Left cardiac atrium (tissue), 4 donors: ENCODE measurements at places on chromosomes 5 and 9.

DNA sequence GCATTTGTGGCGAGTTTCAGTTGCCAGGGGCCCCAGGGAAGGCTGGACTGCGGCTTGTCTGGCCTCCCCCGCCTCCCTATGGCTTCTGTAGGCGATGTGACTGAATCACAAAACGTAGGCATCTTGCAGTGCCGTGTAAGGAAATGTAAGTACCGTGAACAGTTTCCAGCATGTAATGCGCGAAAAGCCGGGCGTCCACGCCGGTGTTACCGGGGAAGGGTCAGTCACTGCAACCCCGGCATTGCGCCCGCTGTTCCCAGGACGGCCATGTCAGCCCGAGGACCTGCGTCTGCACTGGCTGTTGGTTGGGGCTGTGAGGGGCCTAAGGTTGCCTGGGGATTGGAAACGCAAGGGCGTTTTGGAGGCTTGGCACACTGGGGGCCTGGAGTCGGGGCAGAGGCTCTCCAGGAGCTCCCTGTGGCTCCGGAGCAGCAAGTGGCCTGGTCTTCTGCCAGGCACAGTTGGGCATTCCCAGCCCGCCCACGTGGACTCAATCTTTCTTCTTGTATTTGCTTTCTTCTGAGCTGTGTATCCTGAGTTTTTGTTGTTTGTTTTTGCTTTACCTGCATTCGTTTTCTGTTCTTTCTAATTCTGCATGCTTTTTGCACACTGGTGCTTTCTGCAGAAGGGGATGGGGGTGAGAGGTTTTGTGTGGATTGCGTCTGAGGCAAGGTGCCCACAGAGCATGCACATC, 36.9 kb upstream of the PLEKHG4B start:
- DNase-seq, result no peak

- DNase-seq, result peak; percentile 61
Observed at GRCh38 chr5:151030379-151030778, 10.0 kb downstream of the GPX3 start.

DNA sequence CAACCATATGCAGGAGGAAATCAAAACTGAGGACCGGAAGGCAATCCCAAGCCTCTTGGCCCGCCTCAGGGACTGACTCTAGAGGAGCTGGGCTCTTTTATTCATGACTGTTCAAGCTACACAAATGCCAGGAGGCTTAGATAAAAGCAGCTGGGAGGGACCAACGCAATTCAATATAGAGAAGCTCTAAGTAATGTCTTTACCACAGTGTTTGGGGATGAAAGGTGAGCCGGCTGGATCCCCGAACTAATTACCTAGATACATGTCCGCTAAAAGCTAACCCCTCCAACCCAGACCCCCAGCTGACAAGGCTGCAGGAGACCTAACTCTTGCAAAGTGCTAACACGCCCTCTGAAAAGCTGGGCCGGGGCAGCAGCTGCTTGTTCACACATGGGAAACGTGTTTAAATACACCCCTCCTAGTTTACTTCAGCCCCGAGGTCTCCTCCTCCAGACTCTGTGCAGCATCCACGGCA, 67.5 kb downstream of the TLE1 start:
- DNase-seq, result no peak

- DNase-seq, result no peak
Observed at GRCh38 chr5:114243281-114243971, 118.4 kb upstream of the KCNN2 start.

DNA sequence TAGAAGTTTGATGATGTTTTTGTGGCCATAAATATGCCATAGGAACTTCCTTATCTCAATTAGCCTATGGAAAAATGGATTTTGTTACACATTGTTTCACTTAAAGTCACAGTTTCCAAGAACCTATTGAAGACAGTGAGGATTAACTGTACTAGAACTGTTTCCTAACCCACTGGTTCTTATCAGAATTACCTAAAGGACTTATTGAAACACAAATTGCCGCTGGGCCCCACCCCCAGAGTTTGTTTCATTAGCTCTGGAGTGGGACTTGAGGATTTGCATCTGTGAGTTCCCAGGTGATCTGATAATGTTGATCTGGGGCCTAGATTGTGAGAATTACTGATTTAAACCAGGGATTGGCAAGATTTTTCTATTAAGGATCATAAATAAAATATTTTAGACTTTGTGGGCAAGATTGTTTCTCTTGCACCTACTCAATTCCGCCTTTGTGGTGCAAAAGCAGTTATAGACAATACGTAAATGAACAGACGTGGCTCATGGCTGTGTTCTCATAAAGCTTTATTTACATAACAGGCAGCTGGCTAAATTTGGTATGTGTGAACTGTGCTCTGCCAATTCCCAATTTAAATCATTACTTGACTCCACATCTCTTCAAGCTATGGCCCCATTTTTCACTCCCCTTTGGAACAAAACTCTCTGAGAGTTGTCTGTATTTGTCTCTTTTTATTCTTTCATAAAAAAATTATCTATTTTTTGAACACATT, 9.3 kb downstream of the JAK2 start:
- DNase-seq, result no peak

- peak; percentile 73 for DNase-seq
Observed at GRCh38 chr5:173767574-173768266, 120.4 kb upstream of the CPEB4 start.

- DNase-seq, result no peak
Observed at GRCh38 chr5:142360607-142361120, 35.8 kb upstream of the SPRY4 start.

GRCh38 chr5:159105145-159106053, 5.7 kb upstream of the EBF1 start:
- DNase-seq, result no peak

- no peak for DNase-seq
Observed at GRCh38 chr5:178301641-178302040, 69.0 kb upstream of the PHYKPL start.

GRCh38 chr5:37915097-37915736, 75.4 kb upstream of the GDNF start:
- DNase-seq, result no peak

- DNase-seq, result no peak
Observed at GRCh38 chr5:168291964-168292785, 730 bp downstream of the WWC1 start.

DNA sequence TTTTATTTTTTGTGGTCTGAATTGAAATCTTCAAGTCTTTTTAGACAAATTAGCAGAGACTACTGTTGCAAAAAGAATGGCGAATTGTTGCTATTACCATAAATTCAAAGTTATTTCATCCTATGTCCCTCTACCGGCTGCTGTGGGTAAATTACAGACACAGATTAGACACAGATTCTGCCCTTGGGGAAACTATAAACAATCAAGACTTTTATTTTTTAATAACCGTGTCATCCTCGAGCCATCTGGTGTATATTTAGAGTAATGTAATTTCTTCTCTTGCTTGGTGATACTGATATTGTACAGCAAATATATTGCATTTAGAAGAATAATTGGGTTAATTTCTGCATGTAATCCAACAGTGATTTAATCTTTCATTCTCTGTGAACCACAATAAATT, 228.0 kb upstream of the ADAMTSL1 start:
- DNase-seq, result no peak

DNA sequence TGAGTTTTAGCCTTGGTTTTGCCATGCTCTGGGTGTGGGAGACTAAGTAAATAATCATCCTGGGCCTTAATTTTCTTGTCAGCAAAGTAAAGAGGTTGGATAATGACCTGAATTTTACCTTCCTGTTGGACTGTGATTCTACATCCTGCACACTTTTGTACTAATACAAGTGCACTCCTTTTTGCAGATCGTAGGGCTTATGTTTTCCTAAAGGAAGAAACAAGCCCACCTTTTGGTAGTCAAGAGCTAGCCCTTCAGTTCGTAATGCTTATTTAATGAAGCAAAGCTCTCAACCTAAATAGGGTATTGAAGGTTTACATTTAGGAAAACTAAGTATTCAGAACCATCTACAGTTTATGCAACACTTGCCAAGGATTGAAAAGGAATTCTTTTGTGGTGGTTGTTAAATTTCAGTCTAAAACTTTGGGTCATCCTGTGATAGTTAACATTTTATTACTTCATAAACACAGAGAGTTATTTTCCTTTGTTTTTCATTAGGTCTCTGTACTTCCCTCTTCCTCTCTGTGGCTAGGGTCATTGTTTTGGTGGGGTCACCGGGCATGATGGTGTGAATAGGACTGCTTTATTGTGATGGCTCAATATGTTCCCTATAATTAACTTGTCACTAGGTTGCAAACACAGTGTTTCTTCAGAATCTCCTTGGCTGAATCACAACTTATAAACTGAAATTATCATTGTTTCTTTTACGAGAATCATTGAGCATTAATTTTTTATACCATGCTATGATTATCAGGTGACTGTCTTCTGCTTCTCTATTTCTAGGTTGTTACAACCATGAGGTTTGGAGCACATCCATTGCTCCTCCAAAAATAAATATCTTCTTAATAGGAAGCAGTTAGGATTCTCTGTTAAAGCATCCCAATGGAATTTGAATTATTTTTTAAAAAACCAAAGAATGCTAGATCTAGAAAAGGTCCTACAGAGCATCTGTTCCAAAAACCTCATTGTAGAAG, 28.5 kb downstream of the SPINK5 start:
- no peak for DNase-seq

- no peak for DNase-seq
Observed at GRCh38 chr9:80932181-80932580, 757.2 kb downstream of the TLE1 start.

- DNase-seq, result no peak
Observed at GRCh38 chr5:78132507-78132906, 162.0 kb downstream of the AP3B1 start.

DNA sequence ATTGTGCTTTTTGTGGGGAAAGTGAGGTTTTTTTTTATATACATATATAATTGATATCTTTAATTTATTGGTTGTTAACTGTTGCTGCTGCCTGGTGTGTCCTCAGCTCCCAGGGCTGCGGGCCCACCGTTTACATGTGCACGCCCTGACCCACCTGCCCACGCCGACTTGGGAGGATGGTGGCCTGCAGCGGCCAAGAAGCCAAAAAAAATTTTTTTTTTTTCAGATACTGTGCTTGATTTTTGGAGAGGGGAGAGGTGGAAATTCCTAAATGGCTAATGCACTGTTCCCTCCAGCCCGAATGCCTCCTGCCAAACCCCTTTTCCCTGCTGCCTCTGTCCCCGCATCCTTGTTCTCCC, 32.0 kb upstream of the HMCN2 start:
- no peak for DNase-seq

DNA sequence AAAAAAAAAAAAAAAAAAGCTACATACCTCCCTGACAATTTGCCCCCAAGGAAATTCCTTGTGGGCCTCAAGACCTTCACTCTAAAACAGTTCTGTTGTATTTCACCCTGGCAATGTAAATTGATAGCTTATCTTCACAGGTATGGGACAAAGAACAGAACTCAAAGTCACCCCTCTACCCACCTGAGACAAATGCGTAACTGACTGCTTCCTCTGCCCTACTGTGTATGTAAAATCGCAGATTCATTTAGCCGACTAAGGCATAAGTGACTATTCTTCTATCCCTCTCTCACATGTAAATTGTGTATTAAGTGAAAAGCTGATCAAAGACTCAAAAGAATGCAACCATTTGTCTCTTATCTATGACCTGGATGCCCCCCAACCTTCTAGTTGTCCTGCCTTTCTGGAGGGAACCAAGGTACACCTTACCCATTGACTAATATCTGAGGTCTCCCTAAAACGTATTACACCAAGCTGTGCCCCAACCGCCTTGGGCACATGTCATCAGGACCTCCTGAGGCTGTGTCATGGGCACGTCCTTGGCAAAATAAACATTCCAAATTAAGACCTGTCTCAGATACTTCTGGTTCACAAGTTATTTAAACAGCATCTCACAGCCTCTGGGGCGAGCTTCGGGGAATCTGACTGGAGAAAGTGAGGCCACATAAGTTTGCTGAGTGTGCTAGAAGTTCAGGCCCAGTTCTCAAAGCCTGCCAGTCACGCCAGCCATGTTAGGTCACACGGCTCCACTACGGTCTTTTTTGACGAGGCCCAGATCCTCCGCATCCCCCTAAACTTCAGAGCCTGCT, 954 bp downstream of the TBCA start:
- DNase-seq, result no peak

GRCh38 chr9:11199335-11199734, 586.5 kb upstream of the PTPRD start:
- DNase-seq, result no peak

DNA sequence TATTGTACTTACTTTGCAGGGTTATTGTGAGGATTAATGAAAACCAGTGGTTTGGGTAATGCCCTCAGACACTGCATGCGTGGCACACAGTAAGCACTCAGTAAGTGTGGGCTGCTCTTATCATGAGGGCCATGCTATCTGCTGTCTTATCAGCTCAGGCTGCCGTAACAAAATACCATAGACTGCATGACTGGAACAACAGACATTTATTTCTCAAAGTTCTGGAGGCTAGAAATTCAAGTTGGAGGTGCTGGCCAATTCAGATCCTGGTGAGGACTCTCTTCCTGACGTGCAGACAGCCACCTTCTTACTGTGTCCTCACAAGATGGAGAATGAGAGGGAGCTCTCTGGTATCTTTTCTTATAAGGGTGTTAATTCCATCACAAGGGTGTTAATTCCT, 23.9 kb upstream of the SH3PXD2B start:
- DNase-seq, result no peak

- DNase-seq, result no peak
Observed at GRCh38 chr5:137751869-137752491, 2.2 kb downstream of the HNRNPA0 start.

DNA sequence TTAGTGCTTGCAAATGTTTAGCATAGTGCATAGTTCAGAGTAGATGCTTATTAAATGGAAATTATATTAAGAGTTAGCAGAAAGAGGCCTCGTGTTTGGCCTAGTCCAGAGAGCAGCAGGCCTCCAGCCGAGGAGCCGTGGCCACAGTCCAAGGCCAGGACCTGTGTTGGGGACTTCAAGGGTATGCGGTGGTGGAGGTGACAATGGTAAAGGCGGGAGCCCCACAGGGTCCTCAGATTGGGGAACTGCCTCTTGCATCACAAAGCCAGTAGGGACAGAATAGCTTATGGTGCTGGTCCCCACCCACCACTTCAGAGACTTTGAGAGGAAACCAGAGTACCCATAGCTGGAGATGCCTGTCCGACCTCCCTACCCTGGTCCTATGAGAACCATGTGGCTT, 554.6 kb upstream of the RIOK2 start:
- no peak for DNase-seq
